ENCODE measurements at places on chromosomes 1 and 21.
A peak's percentile ranks its signal among the peaks of the same experiment; 100 is the strongest.

GRCh38 chr1:26560403-26560780, 30.8 kb downstream of the RPS6KA1 start:
- DNase-seq: no peak

DNA sequence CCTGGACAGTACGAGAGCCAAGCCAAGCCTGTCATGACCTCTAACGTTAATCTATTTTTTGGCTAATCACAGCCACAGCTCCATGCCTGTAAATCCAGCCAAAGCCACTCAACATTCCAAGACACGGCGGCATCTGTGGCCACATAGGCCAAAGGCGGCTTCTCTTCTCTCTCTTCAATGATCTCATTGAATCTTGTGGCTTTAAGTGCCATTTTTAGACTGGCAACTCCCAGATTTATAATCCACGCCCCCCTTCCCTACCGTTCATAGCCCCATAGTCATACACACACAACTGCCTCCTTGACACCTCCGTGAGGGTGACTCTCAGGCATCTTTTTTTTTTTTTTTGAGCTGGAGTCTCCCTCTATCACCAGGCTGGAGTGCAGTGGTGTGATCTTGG, 5.7 kb upstream of the SELENON start:
- no peak for DNase-seq

- peak; percentile 85 for DNase-seq
These were observed 4.6 kb upstream of the ENAH start for GRCh38 chr1:225657462-225657989.

DNA sequence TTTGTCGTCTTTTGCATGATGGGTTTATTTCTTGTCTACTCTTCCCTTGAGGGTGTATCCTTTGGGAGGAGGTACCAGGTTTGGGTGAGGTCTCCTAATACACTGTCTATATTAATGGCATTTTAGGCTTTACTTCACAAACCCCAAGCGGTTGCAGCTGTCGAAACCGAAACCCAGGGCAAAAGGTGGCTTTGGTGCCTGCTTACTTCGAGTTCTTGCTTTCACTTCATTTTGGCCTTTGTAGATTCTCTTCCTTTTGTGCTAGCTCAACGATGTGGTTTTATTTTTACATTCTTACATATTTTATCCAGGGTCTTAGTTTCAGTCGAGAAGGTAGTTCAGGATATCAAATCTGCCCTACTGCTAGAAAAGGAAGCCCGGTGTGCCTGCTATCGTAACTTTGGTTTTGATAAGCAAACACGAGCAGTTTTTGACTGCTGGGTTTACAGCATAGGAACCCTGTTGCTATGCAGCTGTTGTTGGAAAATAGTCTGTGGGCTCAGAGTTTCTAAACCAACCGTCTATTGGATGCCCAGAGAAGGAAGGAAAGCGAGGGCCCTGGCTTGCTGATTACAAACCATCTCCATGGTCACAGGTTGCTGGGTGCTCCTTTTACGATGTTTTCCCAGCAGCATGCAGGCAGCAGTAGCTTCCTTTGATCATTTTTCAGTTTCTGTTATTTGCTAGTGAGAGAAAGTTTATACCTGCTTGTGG, 9.8 kb upstream of the TSPAN2 start:
- DNase-seq: no peak

DNA sequence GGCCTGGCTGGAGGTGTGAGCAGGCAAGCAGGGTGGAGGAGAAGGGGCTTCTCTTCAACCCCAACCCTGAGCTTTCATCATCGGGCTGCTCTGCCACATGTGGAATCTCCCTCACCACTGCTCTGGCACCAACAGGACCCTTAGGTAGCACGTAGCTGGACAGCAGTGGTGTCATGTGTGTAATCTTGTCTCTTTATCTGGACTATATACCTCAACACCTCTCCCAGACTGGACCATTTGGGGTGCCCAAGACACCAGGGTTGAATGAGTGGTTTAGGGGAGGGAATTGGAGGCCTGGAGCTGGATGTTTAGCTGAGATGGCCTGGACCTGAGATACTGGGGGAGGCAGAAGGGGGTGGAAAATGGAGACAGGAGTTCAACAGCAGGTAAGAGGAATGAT, 63.0 kb downstream of the UBE2T start:
- no peak for DNase-seq

GRCh38 chr1:45854724-45855123, 51.3 kb downstream of the MAST2 start:
- no peak for DNase-seq

DNA sequence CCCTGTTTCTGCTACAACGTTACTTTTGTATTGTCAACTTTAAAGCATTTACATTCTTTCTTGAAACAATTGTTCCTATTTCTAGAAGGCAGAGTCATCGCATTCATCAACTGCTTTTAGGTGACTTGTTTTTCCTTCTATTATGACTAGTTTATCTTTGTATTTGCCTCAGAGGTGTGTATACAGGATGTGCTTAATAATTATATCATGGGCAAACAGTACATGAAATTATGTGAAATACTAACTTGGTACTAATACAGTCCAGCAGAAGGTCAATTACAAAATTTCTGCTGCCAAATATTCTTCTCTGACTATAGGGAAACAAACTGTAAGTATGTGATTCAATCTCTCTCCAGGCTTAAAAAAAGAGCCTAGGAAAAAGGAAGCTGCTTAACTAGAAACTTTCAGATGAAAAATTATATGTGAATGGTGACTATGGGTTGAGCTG, 101.6 kb downstream of the C4BPA start:
- DNase-seq: no peak

GRCh38 chr21:26124896-26125295, 45.7 kb downstream of the APP start:
- no peak for DNase-seq

- DNase-seq: no peak
These were observed 6.0 kb downstream of the LTN1 start for GRCh38 chr21:28986677-28987076.

All from fibroblast of pulmonary artery (primary cell).